ENCODE measurements at places on chromosomes 1 and 21. TPM values are rescaled to one million over a fixed set of nuclear protein-coding genes. Genes with fewer than 3 reads are reported as not detected.

DNA sequence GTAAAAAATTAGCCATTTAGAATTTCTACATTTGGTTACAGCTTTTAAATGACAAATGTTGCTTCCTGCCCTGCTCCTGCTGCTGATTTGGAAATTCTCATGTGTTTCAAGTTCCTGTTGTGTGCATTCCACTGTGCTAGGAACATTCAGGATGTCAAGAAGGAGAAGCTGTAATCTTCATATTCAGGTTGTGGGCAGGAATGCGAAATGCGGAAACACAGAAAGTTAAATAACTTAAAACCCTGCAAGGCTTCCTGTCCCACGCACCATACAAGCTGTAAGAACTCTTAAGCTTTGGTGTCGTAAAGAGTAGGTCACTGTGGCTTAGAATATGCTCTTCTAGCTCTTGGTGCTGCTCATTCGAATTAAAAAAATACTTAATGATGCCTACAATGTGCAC lies 52.6 kb downstream of the S100B start:
- no peak for DNase-seq

DNA sequence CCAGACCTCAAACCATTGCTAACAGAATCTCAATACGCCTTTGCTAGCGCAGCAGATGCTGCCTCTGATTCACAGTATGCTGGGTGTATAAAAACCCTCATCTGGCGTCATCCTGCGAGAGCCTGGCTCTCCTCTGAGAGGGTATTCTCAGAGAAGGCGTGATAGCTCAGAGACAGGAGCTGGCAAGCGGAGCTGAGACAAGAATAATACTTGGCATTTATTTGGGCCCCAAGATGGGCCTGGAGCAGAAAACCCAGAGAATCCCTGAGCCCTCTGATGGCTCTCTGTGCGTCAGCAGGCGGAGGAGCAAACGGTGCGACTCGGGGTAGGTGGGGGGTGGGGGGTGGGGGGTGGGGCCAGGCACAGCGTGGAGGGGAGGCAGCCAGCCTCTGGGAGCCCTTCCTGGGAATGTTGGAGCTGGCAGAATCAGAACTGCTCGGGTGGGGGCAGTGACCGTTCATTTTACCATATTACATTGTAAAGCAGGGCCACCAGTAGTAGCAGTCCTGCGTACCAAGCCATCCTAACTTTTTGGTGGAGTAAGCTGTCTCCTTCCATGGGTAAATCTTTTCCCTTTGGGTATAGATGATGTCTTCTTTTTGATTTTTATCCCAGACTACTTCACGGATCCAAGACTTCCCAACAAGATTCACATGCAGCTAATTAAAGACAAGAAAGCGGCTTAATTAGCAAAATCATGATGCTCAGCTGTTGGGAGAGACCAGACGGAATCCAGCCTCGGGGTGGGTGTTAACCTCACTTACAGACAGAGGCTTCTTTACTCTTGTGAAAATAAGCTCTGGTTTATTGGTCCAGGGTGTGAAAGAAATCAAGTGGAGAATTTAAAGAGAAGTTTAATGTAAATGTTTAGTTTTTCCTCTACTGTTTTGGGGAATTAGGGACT lies 7.1 kb downstream of the RIIAD1 start:
- no peak for DNase-seq

DNA sequence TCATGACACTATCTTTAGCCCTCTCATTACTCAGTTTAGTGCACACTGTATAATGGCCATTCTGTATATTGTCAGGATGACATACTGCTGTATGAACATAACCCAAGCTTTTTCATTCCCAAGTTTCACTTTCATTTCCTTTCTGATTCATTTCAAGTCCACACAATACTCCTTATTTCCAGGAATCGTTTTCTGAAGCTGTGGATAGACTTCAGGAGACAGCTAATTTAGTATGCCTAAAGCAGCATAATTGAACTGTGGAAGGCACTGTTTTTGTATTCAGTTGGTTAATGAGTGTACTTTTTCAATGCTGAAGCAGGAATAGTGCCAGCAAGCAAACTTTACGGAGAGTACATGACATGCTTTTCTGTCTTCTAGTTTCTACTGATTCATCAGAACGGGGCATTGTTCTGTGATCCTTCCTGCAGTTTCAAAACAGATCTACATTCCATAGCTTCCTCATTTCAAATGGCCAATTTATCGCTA lies 578.5 kb upstream of the ZP4 start:
- DNase-seq, result no peak

GRCh38 chr1:112982853-112983536 lies 27.0 kb upstream of the SLC16A1 start:
- no peak for DNase-seq

GRCh38 chr1:186871784-186872183 lies 43.0 kb downstream of the PLA2G4A start:
- no peak for DNase-seq

- DNase-seq, result no peak
Observed at GRCh38 chr21:35189077-35189863, 140.2 kb upstream of the RUNX1 start.

- no peak for DNase-seq
Observed at GRCh38 chr1:197807216-197807615, 31.9 kb upstream of the DENND1B start.

DNA sequence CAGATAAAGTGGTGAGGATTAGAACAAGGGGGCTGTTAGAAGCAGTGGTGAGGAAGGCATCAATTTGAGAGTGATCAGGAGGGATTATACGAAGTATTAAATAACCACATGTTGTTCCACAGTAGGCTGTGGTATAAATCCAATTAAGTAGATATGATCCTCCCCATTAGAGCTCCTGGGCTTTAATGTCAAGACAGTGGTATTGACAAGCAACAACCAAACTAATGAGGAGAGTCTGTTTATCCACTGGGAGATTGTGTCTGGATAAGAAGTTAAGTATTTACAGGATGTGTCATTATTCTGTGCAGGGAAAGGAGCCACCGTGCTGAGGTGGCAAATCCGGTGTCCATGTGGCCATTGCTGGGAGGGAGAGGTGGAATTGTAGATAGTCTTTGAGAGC lies 5.8 kb downstream of the ACTN2 start:
- DNase-seq, result no peak

DNA sequence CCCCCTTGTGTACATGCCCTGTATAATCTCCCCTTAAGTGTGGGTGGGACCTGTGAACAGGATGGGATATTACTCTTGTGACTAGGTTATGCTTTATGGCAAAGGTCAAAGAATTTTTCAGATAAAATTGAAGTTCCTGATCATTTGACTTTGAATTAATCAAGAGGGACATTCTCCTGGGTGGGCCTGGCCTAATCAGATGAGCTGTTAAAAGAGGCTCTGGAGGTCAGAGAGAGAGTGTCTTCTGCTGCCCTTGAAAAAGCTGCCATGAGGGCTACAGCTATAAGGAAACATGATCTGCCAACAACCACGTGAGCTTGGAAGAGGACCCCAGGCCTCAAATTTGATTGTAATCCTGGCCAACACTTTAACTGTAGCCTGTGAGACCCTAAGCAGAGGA lies 125.6 kb upstream of the CSF3R start:
- DNase-seq, result no peak

DNA sequence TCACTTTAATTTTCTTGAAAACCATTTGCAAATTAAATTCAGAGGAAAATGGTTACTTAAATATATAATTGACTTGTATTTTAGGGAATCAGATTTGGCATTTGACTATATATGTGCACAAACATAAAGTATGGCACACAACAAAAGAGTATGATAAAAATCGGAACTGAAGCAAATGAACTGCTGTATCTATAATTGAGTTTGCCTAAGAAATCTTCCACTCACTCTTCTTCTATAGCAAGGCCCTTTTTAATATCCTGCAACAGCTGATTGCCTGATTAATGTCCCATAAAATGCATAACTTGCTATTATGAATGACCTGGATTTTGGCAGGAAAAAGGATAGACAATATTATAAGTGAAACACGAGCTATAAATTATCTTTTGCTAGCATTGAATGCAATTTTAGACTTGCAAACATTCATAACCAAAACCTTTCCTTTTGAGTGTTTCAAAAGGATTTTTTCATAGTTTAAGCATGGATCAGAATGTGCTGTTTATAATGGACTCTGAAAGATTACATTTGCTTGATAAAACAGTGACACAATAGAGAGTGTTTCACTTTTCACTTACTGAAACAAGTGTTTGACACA lies 2204.3 kb downstream of the MRPL39 start:
- DNase-seq, result no peak

DNA sequence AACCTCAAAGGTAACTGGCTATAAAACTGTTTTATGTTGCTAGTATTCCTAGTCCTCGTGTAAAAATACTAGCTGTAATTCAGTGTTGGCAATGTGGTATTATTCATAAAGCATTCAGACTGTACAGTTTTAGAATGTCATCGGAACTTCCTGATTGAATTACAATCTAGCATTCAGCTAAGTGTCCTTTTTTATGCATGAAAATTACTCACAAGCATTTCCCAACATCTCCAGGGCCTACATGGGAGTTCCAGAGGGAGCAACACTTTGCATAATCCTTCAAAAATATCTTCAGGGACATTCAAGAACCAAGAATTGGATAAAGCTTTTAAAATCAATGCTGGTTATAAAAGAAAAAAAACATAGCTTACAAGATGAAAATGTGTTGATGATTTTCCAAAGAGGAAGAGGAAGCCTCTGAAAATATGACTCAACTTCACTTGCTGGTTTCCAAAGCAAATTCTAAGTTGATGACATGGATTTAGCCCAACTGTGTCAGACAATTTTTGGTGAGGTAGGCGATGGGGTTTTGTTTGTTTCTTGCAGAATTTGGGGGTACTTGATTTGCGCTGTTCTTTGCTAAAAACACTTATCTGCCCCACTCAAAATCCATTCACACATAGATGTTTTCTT lies 137.8 kb downstream of the SLC44A5 start:
- no peak for DNase-seq

CLDN14 gene
- not detected for total RNA-seq

XCL2 gene
- 17.8 TPM for total RNA-seq

HMGCS2 gene
- total RNA-seq, result not detected

PM20D1 gene
- 0.30 TPM for total RNA-seq

RAB13 gene
- 4.2 TPM for total RNA-seq

Measured in activated CD8-positive, alpha-beta memory T cell treated with anti-CD3 and anti-CD28 coated beads, Interleukin-2, amount 10 ng/mL, durations not matched to agents 7 days and 5 days (primary cell).